ENCODE measurements at places on chromosomes 1 and 21. TPM values are rescaled to one million over a fixed set of nuclear protein-coding genes. Genes with fewer than 3 reads are reported as not detected.

The POGK gene
- 45.7 TPM for total RNA-seq

The MPL gene
- total RNA-seq = not detected

The OLFM3 gene
- not detected for total RNA-seq

The CNKSR1 gene
- total RNA-seq = 2.9 TPM

The LIN28A gene
- total RNA-seq = 1.3 TPM

The PLA2G2C gene
- total RNA-seq = not detected

The AK4 gene
- total RNA-seq = 2.4 TPM

The TMPRSS3 gene
- total RNA-seq = 1.2 TPM

DNA sequence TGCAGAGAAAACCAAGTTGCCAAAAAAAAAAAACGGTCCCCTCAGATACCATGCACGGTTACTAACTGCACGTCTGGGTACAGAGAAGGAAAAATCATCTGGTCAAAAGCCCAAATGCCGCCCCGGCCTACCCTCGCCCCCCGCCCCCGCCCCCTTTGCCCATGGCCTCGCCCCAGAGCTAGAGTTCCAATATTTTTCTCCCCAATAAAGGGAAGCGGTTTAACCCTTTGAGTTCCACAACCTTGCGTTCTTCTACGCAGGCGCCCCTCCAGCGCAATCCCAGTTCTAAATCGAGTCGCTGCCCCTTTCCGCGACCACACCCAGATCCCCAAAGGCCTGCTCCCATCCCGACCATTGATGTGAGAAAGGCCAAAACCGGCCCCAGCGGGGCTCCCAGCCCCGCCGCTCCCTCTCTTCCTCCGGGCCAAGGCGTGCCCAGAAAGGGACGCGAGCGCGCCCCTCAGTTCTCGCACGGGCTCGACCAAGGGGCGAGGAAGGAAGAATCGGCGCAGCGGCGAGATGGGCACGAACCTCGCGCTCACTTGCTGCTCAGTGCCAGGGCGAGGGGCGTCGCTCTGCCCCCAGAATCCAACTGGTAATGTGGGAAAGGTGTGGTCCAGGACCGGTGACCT, 797 bp downstream of the WDR47 start:
- peak; percentile 3 for DNase-seq

DNA sequence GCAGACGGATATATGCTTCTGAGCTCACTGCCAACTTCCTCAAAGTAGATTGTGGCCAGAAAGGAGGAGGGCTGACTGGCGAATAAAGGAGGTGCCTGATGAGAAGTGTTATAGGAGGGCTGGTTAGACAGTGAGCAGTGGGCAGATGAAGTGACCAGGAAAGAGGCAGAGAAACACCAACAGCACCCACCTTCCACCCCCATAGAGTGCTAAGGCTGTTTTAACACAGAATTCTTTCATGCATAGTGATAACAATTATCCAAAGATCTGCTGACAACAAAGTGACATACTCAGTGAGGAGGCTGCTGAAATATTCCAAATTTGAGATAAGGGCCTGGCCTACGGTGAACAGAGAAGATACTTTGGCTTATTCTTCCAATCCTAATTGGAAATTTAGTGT, 21.2 kb upstream of the MTR start:
- DNase-seq = no peak

- DNase-seq = no peak
Observed at GRCh38 chr1:53371121-53371666, 43.3 kb upstream of the LRP8 start.

GRCh38 chr1:4678066-4678717, 23.8 kb downstream of the AJAP1 start:
- DNase-seq = no peak

GRCh38 chr1:197948926-197949899, 32.0 kb downstream of the LHX9 start:
- DNase-seq = peak; percentile 26

DNA sequence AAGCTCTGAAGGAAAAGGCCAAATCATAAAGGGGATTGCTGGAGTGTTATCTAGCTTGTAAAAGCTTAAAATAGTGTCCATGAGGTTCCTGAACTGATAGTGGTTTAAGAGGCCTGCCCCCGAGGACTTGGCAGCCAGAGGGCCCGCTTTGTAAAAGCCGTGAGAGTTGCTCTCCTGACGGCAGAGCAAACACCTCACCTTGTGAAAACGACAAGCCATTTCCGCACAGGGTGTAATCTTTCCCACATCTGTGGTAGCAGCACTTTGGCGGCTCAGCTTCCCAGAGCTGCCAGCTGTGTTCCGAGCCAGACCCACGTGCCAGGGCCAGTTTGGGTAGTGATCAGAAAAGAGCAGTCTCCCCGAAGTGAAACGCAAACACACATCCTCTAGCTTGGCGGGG, 37.0 kb downstream of the SERBP1 start:
- DNase-seq = no peak

All from T-cell (primary cell).